Large intestine (tissue), 12 donors: ENCODE measurements at places on chromosomes 4 and X.

DNA sequence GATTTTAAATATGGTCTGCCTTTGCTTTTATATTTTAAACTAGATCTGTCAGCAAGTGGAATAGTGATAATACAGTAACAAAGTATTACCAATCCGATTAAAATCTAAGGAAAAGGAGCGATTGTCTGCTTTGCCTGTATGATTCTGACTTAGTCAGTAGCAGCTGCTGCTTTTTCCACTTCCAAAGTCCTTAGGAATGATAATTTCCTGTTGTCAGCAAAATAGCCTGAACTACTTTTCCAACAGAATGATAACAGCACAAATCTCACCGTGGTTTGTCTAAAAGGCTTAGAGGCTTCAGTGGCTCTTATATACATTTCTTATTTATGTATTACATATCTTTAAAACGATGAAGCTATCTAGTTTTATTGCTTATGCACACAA, 290.0 kb downstream of the ANK2 start:
- DNase-seq = peak; percentile 40

DNA sequence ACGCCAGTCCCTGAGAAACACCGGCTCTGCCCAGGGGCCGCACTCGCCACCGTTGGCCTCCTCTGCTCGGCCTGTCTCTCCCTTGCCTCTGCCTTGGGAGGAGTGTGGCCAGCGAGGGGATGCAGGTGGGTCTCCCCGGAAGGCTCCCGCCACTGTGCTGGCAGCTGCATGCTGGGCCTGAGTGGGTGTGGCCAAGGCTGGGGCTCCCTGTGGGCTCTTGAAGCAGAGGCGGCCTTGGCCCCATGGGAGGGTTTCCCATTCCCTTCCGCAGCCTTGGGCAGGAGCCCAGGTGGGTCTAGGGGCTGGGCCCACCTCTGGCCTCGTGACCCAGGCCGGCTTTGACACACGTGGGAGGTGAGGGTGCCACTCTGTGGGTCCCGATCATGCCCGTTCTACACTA, 19.1 kb downstream of the FGFRL1 start:
- DNase-seq = no peak

- no peak for DNase-seq
Measured at GRCh38 chr4:24765376-24765988, 29.9 kb upstream of the SOD3 start.

DNA sequence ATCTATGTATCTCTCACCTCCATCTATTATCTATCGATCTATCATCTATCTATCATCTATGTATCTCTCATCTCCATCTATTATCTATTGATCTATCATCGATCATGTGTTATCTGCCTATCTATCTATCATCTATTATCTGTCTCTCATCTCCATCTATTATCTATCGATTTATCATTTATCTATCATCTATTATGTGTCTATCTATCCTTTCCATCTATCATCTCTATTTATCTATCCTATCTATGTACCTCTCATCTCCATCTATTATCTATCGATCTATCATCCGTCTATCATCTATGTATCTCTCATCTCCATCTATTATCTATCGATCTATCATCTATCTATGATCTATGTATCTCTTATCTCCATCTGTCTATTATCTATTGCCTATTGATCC, 188.1 kb downstream of the ASMT start:
- DNase-seq = no peak

DNA sequence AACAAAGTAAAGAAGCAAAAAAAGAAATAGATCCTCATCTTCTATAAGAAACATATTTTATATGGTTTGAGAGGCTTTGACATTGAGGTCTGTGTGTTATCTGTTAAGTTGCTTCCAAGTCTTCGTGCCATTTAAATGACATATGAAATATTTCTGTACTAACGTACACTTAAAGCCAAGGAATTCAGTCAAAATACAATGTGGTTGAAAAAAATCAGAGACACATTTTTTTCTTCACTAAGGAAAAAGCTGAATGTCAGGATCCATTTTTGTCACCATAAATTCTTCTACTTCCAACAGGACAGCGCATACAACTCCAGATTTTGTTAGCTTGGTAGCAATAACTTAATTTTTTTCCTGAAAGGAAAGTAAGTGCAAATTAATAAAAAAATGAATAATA, 168.5 kb downstream of the FAT4 start:
- no peak for DNase-seq

GRCh38 chrX:105273326-105273725, 52.8 kb upstream of the TEX13A start:
- no peak for DNase-seq

DNA sequence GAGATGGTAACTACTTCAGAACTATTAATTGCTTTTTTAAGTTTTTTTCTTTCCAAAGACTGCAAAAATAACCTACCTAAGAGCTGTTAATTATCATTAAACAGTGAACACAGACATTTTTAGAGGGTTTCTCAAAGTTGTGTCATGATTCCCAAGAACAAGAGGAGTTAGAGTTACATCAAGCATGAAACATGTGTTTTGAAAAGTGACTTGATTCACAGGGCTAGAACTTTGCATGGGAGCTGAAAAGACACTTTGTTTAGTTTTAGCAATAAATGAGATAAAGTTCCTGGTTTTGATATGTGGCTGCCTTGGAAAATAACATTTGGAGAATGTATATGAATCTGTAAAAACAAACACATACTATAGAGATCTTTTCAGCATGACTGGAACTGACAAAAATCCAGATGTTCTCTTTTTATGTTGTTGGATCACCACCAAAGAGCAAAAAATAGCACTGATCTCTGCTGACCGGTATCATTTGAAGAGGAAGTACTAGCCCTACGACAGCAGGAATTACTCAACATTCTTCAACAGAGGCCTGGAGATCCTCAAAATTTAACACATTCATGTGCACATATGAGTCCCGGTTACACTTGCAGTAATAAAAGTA, 173.0 kb upstream of the PCDH18 start:
- peak; percentile 43 for DNase-seq

DNA sequence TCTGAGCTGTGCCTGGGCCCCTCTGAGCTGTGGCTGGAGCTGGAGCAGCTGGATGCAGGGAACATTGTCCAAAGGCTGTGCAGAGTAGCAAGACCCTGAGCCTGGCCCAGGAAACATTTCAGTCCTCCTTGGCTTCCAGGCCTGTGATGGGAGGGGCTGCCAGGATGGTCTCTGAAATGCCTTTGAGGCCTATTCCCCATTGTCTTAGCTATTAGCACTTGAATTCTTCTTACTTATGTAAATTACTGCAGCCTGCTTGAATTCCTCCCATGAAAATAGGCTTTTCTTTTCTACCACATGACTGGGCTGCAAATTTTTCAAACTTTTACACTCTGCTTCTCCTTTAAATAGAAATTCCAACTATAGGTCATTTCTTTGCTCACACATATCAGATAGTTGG, 349.8 kb upstream of the KLHL4 start:
- DNase-seq = no peak

DNA sequence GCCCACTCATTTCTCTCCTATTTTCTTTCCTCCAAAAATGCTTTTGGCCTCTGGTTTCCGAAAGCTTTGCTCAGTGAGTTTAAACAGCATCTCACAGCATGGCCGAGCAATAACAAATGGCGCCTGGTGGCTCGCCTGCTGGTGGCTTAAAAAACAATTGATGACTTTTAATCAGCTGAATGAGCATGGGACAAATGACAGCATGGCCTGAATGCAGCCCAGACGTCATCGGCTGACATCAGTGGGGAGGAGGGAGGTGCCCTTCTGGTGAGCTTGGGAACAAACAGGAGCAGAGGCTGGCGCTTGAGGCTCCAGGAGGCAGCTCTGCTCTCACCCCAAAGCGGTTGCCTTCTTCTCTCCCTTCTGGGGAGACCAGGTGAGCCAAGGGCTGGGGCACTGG, 286.4 kb downstream of the BCOR start:
- DNase-seq = no peak

DNA sequence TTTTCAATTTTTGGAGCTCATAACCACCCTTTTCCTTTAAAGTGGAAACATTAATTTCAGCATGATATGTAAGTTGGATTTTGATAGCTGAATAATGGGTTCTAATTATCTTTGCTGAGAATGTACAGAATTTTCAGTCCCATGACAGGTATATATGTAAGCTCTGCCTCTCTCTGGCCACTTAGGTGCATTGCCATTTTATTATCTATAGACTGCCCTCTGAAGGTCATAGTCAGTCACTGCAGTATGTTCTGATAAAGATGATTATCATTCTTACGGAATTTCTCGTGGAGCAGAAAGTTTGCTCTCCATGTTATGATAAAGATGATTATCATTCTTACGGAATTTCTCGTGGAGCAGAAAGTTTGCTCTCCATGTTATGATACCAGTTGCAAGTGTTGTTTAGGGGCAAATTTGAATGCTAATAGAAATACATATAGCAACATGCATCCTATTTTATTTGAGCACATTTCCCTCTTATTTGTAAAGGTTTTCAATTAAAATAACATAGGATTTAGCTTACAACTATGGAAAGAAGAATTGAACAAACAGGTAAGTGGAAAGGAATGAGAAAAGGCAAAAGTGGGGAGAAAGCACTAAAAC, 10.4 kb downstream of the AFP start:
- peak; percentile 56 for DNase-seq

GRCh38 chrX:100349391-100349790, 60.7 kb downstream of the PCDH19 start:
- no peak for DNase-seq

DNA sequence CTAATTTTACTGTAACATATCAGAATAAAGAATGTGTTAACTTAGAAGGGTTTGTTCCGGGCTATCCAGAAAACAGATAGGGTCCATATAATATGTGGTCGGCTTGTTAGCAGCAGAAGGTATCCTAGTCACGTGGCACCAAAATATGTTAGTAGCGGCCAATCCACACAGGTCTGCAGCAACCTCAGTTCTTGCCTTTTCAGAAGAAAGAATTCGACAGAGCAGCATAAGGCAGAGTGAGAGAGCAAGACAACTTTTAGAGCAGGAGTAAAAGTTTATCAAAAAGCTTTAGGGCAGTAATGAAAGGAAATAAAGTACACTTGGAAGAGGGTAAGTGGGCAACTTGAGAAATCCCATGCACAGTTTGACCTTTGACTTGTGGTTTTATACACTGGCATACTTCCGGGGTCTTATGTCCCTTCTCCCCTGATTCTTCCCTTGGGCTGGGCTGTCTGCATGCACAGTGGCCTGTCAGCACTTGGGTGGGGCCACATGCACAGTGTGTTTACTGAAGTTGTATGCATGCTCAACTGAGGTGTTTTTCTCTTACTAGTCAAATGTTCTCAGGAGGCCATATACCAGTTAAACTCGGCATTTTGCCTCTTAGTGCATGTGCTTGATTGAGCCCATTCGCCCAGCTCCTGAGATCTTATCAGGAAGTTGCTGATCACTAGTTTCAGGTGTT, 37.0 kb upstream of the ABCG2 start:
- no peak for DNase-seq

GRCh38 chr4:68372588-68372987, 22.7 kb upstream of the YTHDC1 start:
- no peak for DNase-seq

GRCh38 chr4:72319601-72320021, 249.4 kb downstream of the ADAMTS3 start:
- no peak for DNase-seq

DNA sequence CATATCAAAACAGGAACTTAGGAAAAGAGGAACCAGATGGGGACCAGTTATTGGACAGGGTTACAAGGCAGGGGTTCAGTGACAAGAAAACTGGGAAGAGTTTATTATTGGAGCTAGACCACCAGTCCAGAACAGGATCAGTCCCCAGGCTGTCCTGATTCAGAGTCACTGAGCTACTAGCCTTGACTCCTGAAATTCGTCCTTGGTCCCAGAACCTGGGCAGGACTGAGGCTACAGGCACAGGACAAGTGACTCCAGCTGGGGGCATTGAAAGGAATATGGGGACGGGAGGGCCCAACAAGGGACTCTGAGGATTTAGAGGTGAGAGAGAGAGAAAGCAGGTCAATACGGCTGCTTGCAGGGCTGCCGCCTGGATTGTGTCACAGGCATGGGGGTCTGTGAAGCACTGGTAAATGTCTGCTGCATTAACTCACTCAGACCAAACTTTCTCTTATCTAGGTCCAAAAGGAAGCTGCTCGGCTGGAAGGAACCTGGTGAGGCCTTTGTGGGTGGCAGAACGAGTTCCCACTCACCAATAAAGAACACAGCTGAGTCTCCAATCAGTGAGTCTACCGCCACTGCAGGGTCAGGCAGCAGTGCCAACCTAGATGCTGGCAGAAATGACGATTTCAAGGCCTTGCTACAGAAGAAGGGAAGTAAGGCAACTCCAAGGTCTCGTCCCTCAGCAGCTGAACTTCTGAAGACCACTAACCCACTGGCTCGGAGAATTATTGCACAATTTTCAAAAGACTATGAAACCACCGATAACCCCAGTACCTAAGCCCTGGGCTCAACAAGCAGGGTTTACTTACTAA, 11.3 kb upstream of the RTL5 start:
- no peak for DNase-seq

DNA sequence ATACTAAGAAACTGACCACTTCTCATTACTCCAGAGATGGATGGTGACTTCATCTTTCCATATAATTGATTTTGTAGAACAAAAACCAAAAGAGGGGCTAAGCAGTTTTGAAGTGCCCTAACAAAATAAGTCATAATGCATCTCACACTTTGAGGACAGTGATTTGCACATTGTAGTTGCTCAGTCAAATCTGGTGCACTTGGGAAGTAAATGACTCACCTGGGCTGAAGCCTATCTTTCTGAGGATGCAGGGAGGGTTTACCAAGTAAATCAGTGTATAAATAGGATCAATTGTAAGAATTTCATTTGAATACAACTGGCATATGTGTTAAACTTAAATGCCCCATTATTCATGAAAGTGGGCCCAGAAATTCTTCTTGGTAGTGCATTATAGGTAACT, 134.2 kb downstream of the DCLK2 start:
- no peak for DNase-seq

GRCh38 chr4:531076-531475, 32.1 kb downstream of the PIGG start:
- no peak for DNase-seq

DNA sequence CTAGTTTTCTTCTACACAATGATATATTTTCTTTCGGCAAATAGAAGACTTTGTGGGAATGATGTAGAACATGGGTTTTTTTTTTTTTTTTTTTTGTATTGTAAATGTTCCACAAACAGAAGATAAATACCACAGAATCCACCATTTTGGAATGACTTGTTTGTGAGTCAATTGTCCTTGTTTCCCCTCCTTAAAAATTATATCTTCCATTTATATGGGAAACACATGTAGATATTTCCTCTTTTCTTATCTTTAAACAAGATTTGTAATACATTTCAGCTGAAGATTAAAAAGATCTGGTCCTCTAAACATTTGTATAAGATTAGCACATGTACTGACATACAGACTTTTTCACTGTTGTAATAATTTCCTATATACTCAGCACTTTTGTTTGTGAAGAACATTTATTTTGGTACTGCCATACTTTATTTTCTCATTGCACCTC, 304.6 kb downstream of the SPRY1 start:
- no peak for DNase-seq
